ENCODE measurements at places on chromosomes 2 and 18.

GRCh38 chr2:215880970-215881369 is 132.4 kb downstream of the MREG start:
- no peak for DNase-seq

DNA sequence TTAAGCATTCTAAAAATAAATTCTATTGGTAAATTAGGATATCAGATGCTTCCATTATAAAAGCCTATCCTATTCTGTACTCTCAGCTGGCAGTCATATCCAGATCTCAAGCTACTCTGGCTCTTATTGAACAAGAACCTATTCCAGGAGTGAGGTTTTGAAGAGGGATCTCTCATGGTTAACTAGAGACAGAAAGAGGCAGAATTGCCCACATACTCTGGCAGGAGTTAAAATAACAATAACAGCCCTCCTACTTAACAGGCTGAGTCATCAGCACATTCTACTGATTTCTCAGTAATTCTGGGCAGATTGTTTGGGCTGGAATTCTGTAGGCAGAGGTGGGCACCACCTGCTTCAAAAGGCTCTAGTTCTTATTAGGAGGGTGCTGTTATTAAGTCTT is 142.0 kb upstream of the UNC80 start:
- DNase-seq, result no peak

GRCh38 chr2:137287913-137288639 is 522.7 kb downstream of the THSD7B start:
- DNase-seq, result no peak

- no peak for DNase-seq
Observed at GRCh38 chr2:85787282-85787980, 33.6 kb downstream of the ATOH8 start.

DNA sequence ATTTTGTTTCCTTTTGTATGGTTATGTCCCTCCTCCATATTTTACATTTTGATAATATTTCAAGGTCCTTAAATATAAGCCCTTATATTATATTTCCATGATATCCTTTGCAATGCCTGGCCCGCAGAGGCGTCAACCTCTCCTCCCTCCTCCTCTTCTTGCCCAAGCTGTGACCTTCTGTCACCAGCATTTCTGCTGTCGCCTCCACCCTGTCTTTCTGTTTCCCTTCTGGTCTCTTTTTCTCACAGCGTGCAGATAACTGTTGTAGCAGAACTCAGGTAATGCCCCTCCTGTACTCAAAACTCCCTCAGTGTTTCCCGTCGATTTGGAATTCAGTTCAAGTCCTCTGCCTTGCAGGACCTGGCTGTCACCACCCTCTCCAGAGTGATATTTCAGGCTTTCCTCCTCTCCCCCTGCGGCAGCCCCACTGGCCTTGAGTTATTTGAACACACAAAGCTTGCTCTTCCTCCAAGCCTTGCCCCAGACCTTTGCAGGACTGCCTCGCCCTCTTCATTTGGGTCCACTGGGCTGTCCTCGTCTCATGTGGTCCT is 709.3 kb downstream of the DCDC2C start:
- DNase-seq, result no peak
